ENCODE measurements at places on chromosomes 7 and 10.

- no peak for DNase-seq
These were observed 366.3 kb upstream of the CHRM2 start for GRCh38 chr7:136502162-136502561.

DNA sequence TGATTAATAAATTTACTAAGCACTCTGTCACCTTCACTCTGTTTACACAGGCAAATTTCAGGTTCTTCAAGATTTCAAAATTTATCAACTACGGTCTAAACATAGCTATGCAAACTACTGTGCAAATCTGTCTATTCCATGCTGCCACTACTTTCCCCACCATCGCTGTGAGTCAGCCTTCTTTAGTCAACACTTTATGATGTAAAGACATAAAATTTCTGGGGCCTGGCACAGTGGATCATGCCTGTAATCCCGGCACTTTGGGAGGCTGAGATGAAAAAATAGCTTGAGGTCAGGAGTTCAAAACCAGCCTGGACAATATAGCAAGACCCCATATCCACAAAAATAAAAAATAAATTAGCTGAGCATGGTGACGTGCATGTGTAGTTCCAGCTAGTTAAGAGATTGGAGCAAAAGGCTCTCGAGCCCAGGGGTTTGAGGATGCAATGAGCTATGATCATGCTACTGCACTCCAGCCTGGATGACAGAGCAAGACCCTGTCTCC is 42.6 kb downstream of the CNOT4 start:
- DNase-seq: no peak

DNA sequence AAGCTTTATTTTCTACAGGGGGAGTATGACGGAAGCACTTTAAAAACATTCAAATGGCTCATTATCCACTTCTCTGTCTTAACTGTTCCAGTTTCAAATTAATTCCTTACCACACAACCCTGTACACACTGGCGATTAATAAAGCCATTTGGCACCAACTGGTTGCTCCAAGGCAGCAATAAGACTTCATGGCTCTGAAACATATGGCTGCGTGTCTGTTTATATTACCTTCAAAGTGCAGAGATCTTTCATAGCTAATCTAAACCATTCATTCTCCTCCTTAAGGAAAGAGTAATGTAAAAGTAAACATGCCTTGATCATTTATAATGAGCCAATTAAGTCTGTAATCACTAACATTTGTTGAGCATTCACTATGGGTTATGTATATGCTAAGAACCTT is 325.7 kb downstream of the PARD3 start:
- DNase-seq: no peak

GRCh38 chr7:30888747-30889146 is 22.9 kb upstream of the AQP1 start:
- DNase-seq: no peak

- DNase-seq: peak; percentile 64
These were observed 122.7 kb downstream of the MAD1L1 start for GRCh38 chr7:2109936-2110609.

GRCh38 chr10:101464599-101464998 is 110.6 kb downstream of the BTRC start:
- DNase-seq: no peak

DNA sequence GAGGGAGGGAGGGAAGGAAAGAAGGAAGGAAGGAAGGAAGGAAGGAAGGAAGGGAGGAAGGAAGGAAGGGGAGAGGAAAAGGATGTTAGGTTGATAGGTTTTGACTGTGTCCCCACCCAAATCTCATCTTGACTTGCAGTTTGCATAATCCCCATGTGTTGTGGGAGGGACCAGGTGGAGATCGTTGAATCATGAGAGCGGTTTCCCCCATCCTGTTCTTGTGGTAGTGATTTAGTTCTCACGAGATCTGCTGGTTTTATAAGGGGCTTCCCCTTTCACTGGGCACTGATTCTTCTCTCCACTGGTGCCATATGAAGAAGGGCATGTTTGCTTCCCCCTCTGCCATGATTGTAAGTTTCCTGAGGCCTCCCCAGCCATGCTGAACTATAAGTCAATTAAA is 15.1 kb upstream of the NUDCD3 start:
- no peak for DNase-seq

DNA sequence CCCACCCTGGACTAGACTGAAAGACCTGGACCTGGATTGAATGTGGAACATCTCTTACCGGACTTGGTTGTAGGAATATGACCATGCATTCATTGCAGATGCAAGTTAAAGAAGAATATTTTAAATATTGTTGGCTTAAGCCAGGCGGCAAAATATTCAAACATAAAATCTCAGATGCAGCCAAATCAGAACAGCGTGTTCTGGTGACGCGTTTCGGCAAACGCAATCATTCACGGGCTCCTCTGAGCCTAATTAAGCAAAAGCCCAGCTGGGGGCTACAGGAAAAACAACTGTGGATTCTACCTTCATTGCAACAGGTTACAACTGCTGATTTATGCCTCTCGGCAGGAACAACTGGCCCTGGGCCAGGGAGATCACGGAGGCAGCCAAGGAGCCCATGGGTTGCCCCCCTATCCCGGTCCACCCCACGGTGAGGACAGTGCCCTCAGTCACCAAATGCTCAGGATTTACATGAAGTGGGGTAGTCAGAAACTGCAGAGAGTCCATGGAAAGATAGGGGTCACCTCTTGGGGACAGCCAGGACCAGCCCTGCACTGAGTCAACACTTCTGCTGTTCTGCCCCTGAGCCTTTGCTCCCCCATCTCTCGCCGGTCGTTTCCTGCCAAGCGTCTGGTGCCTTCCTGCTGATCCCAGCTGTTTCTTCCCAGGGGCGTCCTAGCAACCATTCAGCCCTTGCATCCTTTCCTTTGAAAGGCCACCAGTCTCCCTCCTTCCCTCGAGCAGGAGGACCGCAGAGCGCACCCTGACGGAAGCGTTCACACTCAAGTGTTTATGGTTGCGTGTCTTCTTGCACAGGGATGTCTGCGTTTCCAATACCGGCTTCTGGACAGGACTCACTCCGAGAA is 64.4 kb upstream of the SFMBT2 start:
- DNase-seq: no peak

DNA sequence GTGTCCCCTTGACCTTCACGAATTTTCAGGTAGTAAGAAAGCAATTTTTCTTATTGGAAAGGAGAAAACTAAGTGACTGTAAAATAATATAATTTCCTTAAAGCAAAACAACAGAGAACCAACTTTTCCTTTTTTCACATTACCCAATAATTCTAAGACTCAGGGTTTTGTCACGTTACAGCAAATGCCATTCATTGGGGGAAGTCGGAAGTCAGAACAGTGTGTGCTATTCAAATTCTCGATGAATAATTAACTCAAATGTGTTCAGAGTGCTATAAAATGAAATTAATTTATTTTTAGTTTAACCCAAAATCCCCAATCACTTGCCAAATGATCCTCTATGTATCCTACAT is 40.0 kb downstream of the DIP2C start:
- no peak for DNase-seq

- DNase-seq: peak; percentile 22
These were observed 327.5 kb upstream of the PLXDC2 start for GRCh38 chr10:19488592-19489280.

- no peak for DNase-seq
These were observed 48.1 kb downstream of the WIPF3 start for GRCh38 chr7:29854257-29854938.

DNA sequence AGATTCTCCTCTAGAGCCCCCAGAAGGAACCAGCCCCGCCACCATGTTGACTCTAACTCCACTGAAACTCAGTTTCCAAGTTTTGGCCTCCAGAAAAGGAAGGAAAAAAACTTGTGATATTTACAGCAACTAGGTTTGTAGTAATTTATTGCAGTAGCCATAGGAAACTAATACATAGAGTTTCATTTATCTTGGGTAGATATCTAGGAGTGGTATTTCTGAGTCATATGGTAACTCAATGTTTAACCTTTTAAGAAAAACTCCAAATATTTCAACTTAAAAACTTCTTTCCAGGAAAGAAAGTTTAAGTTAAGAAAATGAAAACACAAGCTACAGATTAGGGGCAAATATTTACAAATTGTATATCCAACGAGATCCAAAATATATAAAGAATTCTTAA is 576.7 kb downstream of the KCNMA1 start:
- no peak for DNase-seq

GRCh38 chr10:126455036-126455765 is 66.9 kb upstream of the ADAM12 start:
- no peak for DNase-seq

All from hematopoietic multipotent progenitor cell treated with erythropoietin and hydrocortisone succinate and interleukin-3 and kit ligand, for 8 days (in vitro differentiated cells).